ENCODE measurements at places on chromosomes 2 and 18.

GRCh38 chr2:71989671-71990070 is 158.0 kb downstream of the CYP26B1 start:
- no peak for DNase-seq

- no peak for DNase-seq
Measured at GRCh38 chr2:182367401-182367800, 59.4 kb downstream of the PDE1A start.

DNA sequence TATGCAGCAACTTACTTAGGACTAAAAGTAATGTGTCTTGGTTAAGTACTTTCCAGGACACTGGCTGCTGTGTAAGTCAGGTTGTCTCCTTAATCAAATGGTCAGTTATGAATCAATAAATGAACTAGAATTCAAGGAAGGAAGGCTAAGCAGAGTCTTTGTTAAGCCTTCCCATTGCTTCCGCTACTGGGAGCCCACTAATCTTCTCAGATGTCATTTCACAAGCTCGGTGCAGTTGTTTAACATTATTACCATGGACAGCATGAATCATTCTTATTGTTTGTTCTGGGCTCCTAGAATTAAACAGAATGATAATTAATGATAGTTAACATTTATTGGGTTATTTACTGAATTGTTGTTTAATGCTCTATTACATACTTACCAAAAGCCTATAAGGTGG is 26.0 kb upstream of the MEIS1 start:
- no peak for DNase-seq

- no peak for DNase-seq
Measured at GRCh38 chr18:76402026-76402990, 92.7 kb downstream of the ZNF516 start.

DNA sequence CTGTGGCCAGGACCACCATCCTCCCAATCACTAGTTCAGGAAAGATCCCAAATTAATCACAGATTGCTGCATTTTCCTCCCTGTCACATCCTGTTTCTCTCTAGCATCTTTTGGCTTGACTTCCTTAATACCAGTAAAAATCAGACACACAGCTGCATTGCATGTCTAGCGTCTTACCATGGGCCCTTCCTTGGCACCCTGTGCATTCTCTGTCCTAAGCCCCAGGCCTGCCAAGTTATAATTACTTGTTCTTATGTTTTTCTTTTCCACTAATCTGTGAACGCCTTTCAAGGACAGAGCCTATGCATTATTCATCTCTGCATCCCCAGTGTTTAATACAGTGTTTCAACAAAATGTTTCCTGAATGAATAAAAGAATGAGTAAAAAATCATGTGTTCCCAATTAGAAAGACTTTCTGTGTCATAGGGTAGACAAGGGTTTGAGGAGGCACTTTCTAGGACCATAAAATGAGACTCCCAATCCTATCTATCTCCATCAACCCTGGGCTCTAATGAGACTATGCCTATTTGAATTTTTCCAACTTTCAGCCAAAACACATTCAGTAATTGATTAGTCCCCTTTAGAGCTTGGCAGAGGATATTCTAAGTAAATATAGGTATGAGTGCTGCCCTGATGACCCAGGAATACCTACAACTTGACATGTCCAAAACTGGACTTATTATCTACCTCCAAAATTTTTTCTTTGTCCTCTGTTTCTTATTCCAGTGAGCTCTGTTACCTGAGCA is 10.3 kb upstream of the NT5C1B start:
- no peak for DNase-seq

GRCh38 chr18:23266717-23267446 is 131.6 kb downstream of the CABLES1 start:
- DNase-seq = no peak

DNA sequence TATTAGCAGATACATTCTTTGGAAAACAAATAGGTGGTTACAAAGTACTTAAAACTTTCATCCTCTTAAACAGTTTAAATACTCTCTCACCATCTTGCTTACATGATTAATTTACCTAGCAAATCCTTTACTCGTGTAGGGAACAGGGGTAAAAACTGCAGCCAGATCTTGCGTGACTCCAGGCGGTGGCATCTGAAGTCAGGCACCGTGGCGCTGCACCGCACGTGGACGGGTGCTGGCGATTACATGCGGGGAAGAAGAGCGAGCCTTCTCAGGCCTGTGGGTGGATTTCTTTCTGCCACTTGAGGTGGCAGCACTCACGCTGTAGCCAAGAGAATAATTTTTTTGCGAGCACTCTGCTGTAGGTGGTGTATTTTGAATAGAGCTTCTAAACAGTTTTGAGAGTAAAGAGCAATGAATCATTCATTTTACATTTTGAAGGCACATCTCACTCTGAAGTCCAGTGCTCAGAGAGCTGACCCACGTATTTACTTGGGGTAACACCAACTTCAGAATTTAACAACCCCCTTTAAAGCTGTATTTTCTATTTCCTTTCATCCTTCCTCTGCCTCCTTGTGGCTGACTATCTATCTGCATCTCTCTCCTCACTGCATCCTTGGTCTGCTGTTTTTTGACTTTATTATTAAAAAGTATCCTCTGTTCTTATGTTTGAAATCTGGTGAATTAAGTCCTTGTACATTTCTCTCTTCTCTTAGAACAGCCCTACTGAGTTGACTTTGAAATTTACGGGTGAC is 68.9 kb downstream of the EPAS1 start:
- DNase-seq = no peak

GRCh38 chr2:173806761-173807160 is 158.4 kb downstream of the SP3 start:
- DNase-seq = no peak

DNA sequence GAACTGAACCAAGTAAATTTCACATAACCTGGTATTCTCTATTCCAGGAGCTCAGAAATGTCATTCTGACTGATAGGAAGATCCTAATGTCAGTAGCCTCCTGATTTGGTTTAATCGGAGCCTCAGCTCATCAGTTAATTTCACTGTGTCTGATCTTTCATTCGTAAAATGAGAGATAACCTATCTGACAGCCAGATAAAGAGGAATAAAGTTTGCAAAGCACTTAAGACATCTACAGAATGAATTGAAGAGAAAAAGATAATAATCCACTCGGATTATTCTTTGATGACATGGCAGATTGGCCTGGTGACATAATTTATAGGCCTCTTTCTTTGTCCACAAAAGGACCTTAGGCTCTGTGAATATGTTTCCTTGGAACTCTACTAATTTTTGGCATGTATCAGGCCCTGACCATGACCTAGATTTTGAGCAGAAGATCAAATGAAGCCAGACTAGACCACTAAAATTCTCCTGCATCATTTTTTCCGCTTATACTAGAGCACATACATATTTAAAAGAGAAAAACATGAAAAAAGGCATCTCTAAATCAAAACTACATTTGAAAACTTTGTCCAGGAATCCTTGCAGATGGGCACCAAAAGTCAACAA is 312.4 kb downstream of the MTX2 start:
- no peak for DNase-seq

DNA sequence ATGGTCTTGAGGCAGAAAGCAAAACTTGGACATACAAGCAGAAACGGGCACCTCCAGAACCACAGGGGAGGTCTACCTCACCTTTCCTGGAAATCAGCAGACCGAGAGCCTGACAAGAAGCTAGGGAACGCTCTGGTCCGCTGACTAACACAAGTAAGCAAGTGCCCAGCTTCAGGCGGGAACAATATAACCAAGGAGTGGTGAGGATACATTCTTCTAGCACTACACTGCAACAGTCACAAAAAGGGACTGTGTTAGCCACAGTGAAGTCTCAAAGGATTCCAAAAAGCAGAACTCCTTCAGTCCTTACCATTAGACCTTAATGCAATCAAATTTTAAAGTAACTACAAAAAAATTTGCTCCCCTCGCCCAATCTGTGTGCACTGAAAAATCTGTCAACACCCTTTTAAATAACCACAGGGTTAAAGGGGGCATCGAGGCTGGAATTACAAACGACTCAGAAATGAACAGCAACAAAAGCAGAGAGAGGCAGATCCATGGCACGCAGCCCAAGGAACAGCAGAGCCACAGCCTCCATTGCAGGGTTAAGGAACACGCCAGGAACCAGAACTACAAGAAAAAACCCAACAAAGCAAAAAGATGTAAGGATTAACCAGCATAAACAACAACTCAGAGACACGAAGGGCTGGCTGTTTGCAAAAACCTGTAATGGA is 7.1 kb downstream of the THAP4 start:
- no peak for DNase-seq

DNA sequence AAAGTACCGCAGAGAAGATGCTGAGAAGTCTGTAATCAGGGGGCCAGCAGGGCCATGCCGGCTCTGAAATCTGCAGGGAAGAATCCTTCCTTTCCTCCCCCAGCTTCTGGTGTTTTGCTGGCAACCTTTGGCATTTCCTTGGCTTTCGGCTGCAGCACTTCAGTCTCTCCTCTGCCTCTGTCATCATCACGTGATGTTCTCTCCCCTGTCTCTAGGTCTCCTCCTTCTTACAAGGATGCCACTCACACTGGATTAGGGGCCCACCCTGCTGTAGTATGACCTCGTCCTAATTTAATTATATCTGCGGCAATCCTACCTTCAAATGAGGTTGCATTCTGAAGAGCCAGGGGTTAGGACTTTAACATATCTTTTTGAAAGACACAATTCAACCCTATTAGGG is 13.8 kb upstream of the RAB12 start:
- DNase-seq = no peak

DNA sequence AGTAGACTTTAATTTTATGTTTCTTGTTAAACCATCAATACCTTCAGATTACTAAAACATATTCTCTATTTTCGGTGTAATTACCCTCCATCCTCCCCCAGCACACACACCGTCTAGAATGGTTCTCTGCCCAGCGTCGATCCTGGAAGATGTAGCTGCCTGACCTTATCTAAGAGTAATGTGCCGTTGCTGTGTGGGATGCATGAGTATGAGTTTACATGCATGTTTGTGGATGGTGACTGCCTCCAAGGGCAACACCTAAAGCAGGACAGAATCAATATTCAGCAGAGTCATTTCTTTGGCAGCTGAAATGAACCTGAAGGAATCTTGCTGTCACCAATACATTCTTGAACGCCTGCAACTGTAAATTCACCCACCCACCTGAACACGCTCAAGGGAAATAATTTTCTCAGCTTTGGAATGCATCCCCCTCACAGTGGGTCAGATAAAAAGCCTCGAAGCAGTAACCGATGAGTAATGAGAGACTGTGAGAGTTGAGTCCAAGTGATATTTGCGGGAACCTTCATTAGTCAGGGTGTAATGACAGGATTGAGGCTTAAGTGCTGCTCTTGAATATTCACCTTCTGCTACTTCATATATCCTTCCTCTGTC is 155.8 kb upstream of the RND3 start:
- no peak for DNase-seq

- no peak for DNase-seq
Measured at GRCh38 chr2:194730266-194730665, 926.8 kb upstream of the SLC39A10 start.

- no peak for DNase-seq
Measured at GRCh38 chr18:484749-485464, 15.6 kb downstream of the COLEC12 start.

GRCh38 chr2:118386641-118387302 is 298.5 kb downstream of the INSIG2 start:
- no peak for DNase-seq

- DNase-seq = no peak
Measured at GRCh38 chr2:65922030-65922429, 489.6 kb upstream of the SPRED2 start.

DNA sequence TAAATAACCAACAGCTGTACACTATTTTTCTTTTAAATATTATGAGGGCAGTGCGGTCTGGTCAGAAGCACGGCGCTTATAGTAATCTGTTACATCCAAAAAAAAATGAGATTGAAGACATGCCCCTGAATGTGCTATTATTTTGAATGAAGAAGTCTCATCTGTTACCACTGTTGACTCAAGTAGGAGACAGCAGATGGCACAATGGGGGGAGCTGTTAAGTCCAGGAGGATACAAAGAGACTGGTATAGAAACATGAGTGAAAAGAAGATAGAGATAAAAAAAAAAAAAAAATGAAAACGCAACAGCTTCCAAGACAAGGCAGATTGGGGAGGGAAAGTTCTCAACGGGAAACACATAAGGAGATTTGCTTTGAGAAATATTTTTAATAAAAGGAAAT is 425.5 kb upstream of the PKDCC start:
- DNase-seq = no peak

DNA sequence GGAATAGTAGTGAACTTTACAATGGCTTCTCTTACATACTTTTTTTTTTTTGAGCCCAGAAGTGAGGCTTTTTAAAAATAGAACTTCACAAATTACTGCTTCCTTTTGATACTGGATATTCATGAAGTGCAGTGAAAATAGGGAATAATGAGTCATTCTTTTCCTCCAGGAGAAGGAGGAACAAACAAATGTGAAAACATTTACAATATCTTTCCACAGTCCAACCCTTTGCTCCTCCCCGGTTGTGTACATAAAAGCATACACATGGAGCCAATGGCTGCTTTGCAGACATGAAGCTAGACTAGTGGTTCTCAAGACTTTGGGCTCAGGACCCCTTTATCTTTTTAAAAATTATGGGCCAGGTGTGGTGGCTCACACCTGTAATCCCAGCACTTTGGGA is 266.9 kb downstream of the GBX2 start:
- no peak for DNase-seq

GRCh38 chr2:239168575-239168974 is 232.2 kb downstream of the HDAC4 start:
- no peak for DNase-seq

DNA sequence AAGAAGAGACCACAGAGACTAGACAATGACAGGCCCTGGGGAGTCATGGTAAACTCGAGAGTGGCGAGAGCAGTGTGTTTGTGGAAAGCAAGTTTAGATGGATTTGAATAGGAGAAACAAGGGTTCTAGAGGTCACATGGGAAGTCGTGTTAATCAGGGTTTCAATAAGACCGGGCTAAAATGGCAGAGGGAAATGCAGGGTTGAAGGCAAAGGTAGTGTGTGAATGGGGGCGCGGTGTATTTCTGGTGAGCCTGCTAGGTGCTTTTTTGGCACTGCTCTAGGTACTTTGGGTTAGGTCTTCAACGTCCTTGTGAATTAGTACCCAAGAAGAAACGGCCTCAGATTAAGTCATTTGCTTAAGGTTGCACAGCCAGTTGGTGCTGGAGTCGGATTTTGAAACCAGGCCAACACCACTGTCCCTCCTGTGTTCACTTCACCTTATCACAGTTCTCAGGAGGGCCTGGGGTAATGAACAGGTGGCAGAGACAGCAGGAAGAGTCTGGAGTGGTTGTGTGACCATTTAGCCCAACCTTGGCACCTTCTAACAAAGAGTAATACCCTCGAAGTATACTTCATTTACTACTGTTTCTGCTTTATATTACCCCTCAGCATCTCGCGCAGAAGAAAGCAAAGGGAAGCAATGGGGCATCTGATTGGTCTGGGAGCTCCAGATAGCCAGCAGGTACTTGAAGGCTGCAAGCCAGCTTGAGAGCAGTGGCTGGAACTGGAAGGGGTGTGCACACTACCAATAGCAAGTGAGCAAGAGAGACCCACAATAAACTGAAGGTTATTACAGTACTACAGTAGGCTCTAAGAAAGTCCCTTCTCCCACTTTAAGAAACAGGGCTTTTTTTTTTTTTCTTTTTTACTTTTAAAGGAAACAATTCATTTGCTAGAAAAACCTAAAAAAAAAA is 33.4 kb upstream of the GAREM2 start:
- no peak for DNase-seq

GRCh38 chr2:200365209-200365608 is 58.7 kb downstream of the SPATS2L start:
- DNase-seq = no peak

GRCh38 chr18:62437235-62438017 is 85.4 kb upstream of the ZCCHC2 start:
- DNase-seq = no peak
